ENCODE measurements at places on chromosomes 6 and 20. TPM values are rescaled to one million over a fixed set of nuclear protein-coding genes. Genes with fewer than 3 reads are reported as not detected.

GRCh38 chr6:73696966-73697655 lies 1.1 kb downstream of the CD109 start:
- DNase-seq, result no peak
- H3K4me1 ChIP-seq, result peaks cover 14% of the 10 kb centered on the region
- H3K36me3 ChIP-seq, result no peaks in the 10 kb centered on the region
- H3K27ac ChIP-seq, result peak overlapping the region; percentile 86
- H3K4me3 ChIP-seq, result no peak overlapping the region

DNA sequence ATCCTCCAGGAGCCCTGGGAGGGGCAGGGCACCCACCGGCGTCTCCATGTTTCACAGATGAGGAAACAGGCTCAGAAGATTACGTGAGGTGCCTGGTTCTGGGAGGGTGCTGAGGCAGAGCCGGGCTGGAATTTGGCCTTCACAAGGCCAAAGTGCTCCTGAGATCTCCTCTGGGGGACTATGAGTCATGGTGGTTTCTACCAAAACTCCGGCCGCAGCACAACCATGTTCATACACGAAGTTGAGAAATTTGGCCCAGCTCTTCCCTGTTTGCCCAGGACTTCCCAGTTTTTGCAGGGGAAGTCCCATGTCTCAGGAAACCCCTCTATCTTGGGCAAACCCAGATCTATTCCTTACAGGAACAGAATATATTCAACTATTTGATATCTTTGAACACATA lies 172.9 kb upstream of the CDYL start:
- no peaks in the 10 kb centered on the region for H3K27me3 ChIP-seq
- H3K4me1 ChIP-seq, result peaks cover 4% of the 10 kb centered on the region
- H3K27ac ChIP-seq, result no peak overlapping the region
- DNase-seq, result no peak

GRCh38 chr20:40813708-40814630 lies 124.9 kb upstream of the MAFB start:
- DNase-seq, result peak; percentile 32
- no peak overlapping the region for H3K27ac ChIP-seq
- H3K4me3 ChIP-seq, result no peak overlapping the region
- H3K27me3 ChIP-seq, result no peaks in the 10 kb centered on the region
- H3K4me1 ChIP-seq, result no peaks in the 10 kb centered on the region

GRCh38 chr6:130788954-130789353 lies 38.3 kb upstream of the SMLR1 start:
- H3K27ac ChIP-seq, result no peak overlapping the region
- H3K4me3 ChIP-seq, result no peak overlapping the region
- no peak for DNase-seq
- H3K27me3 ChIP-seq, result no peaks in the 10 kb centered on the region

DNA sequence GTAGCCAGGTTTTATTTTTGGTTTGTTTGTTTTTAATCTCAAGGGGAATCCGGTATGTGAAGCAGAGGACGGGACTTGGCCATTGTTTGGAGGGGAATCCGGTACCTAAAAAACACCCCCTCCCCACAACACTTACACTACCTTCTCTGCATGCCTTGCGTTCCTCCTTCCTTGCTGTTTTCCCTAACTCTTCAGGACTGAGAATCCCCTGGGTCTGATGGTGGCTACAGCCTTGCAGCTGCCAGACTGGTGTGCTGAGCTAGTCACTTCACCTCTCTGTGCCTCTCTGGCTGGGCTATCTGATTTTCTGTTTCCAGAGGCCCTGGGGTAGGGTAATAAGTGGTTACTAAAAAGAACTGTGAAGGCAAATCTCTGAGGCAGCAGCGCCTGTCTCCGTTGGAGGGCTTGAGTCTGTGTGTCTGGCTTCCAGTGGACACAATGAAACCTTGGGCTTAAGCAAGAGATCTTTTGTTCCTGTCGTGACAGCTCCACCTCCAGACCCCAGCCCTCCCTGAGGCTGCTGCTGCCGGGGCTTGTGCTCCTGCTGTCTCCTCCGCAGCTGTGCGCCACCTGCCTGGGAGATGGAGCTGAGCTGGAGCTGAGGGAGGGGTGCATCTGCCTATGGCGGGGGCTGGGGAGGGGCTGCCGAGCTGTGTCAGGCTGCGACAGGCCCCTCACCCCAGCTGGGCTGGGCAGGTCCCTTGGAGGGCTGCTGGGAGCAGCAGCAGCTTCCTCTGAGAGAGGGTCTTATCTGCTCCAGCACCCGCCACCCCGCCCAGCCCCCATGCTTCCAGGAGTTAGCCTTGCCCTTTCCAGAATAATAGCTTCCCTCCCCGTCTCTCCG lies 65.8 kb upstream of the CCDC167 start:
- DNase-seq, result no peak
- H3K36me3 ChIP-seq, result no peaks in the 10 kb centered on the region
- H3K4me1 ChIP-seq, result peaks cover 49% of the 10 kb centered on the region

- no peaks in the 10 kb centered on the region for H3K27me3 ChIP-seq
- no peak for DNase-seq
- H3K4me3 ChIP-seq, result no peak overlapping the region
- no peaks in the 10 kb centered on the region for H3K36me3 ChIP-seq
Observed at GRCh38 chr6:16391451-16391912, 153.1 kb downstream of the GMPR start.

DNA sequence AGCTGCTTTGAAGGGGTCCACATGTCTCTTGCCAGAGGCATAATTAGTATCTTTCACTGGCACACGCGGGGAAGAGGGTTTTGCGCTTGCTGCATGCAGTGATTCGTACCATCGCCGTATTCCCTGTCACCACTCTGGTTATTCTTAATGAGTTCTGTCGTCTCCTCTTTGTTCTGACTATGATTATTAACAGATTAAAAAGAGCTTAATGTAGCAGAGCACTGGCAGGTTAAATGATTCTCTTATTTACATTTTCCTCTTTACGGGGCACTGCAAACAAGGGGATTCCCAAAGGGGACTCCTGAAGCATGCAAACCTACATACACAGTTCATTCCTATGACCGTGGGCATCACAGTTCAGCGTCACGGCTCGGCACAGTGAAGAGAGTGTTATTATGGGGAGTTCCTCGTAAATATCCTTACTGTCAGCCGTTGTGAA lies 204.8 kb downstream of the DTNBP1 start:
- no peak overlapping the region for H3K4me3 ChIP-seq
- no peak for DNase-seq
- H3K27me3 ChIP-seq, result no peaks in the 10 kb centered on the region
- H3K36me3 ChIP-seq, result no peaks in the 10 kb centered on the region

GRCh38 chr6:85431271-85431670 lies 18.6 kb upstream of the NT5E start:
- H3K4me1 ChIP-seq, result no peaks in the 10 kb centered on the region
- H3K27ac ChIP-seq, result no peak overlapping the region
- H3K27me3 ChIP-seq, result no peaks in the 10 kb centered on the region
- DNase-seq, result no peak
- no peak overlapping the region for H3K4me3 ChIP-seq
- H3K36me3 ChIP-seq, result no peaks in the 10 kb centered on the region

- peaks cover 51% of the 10 kb centered on the region for H3K4me1 ChIP-seq
- H3K27ac ChIP-seq, result no peak overlapping the region
Observed at GRCh38 chr6:3905945-3906845, 57.0 kb downstream of the FAM50B start.

- no peaks in the 10 kb centered on the region for H3K4me1 ChIP-seq
- H3K36me3 ChIP-seq, result no peaks in the 10 kb centered on the region
- no peak for DNase-seq
- no peak overlapping the region for H3K4me3 ChIP-seq
- no peaks in the 10 kb centered on the region for H3K27me3 ChIP-seq
- no peak overlapping the region for H3K27ac ChIP-seq
Observed at GRCh38 chr6:56378966-56379585, 131.7 kb upstream of the COL21A1 start.

- no peaks in the 10 kb centered on the region for H3K27me3 ChIP-seq
- peaks cover 26% of the 10 kb centered on the region for H3K4me1 ChIP-seq
- no peak for DNase-seq
- peak overlapping the region; percentile 91 for H3K27ac ChIP-seq
- H3K36me3 ChIP-seq, result no peaks in the 10 kb centered on the region
- no peak overlapping the region for H3K4me3 ChIP-seq
Observed at GRCh38 chr6:111857674-111858337, 15.4 kb downstream of the FYN start.

GRCh38 chr6:150576651-150577226 lies 22.9 kb upstream of the PLEKHG1 start:
- no peak overlapping the region for H3K4me3 ChIP-seq
- peaks cover 7% of the 10 kb centered on the region for H3K4me1 ChIP-seq
- no peak for DNase-seq
- peaks cover 2% of the 10 kb centered on the region for H3K27me3 ChIP-seq
- H3K36me3 ChIP-seq, result no peaks in the 10 kb centered on the region
- H3K27ac ChIP-seq, result no peak overlapping the region

DNA sequence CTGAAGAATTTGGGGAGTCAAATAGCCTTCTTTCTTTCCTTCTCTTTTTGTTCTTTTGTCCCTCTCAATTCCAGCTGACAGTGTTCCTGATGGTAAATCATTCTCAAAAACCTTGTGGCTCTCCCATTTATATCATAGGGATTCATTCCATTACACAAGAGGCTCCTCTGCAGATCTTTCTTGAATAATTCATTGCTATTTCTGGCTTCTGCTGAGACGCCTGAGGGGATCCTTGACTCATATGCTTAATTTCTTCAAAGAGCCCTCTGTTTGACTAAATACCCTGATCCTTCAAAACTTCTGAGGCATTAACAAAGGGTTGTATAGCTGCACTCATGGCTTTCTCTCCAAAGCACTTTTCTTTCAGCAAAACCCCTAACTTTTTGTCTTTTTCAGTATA lies 289.3 kb downstream of the FARS2 start:
- no peaks in the 10 kb centered on the region for H3K4me1 ChIP-seq
- H3K4me3 ChIP-seq, result no peak overlapping the region
- H3K27me3 ChIP-seq, result no peaks in the 10 kb centered on the region
- no peak overlapping the region for H3K27ac ChIP-seq

DNA sequence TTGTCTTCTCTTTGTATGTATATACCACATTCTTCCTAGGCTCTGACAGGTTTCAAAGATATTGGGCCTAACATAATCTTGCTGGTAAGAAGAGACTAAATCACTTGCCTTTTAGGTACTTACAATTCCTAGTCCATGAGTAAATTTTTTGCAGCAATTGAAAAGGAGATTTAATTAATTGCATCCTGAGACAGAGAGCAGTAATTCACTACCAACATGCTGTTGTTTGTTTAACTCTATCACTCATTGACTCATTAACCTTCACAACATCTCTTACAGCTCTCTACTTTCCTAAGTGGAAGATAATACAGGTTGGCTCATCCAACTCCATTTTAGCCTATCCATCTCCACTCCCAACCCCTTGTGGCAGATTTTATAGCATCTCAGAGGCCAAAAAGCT lies 280.4 kb downstream of the ALDH8A1 start:
- DNase-seq, result no peak
- no peaks in the 10 kb centered on the region for H3K27me3 ChIP-seq
- H3K36me3 ChIP-seq, result no peaks in the 10 kb centered on the region
- H3K27ac ChIP-seq, result no peak overlapping the region
- no peaks in the 10 kb centered on the region for H3K4me1 ChIP-seq

DNA sequence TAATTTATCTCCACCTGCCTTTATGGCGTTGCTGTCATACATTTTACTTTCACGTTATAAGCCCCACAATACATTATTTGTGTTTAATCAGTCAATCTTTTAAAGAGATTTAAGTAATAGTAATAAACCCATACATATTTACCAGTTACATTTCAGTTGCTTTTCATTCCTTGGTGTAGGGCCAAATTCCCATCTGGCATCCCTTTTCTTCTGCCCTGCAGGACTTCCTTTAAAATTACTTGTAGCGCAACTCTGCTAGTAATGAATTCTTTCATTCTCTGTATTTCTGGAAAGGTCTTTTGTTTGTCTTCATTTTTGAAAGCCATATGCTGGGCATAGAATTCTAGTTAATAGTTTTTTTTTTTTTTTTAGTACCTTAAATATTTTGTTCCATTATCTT lies 24.9 kb downstream of the ZNF334 start:
- peak; percentile 74 for DNase-seq
- H3K4me3 ChIP-seq, result no peak overlapping the region
- H3K27ac ChIP-seq, result no peak overlapping the region
- H3K4me1 ChIP-seq, result no peaks in the 10 kb centered on the region
- H3K36me3 ChIP-seq, result no peaks in the 10 kb centered on the region
- no peaks in the 10 kb centered on the region for H3K27me3 ChIP-seq

Gene IYD
- polyA plus RNA-seq, result 0.06 TPM

Gene PAK5
- 23.8 TPM for polyA plus RNA-seq

Gene BNIP5
- polyA plus RNA-seq, result not detected

Gene PNPLA1
- 0.27 TPM for polyA plus RNA-seq

Gene GGT7
- 64.3 TPM for polyA plus RNA-seq

Gene TRERF1
- 9.4 TPM for polyA plus RNA-seq

Gene RBM24
- polyA plus RNA-seq, result 2.9 TPM

Gene SPATS1
- polyA plus RNA-seq, result 0.57 TPM
